ENCODE measurements at places on chromosomes 1 and 21.

DNA sequence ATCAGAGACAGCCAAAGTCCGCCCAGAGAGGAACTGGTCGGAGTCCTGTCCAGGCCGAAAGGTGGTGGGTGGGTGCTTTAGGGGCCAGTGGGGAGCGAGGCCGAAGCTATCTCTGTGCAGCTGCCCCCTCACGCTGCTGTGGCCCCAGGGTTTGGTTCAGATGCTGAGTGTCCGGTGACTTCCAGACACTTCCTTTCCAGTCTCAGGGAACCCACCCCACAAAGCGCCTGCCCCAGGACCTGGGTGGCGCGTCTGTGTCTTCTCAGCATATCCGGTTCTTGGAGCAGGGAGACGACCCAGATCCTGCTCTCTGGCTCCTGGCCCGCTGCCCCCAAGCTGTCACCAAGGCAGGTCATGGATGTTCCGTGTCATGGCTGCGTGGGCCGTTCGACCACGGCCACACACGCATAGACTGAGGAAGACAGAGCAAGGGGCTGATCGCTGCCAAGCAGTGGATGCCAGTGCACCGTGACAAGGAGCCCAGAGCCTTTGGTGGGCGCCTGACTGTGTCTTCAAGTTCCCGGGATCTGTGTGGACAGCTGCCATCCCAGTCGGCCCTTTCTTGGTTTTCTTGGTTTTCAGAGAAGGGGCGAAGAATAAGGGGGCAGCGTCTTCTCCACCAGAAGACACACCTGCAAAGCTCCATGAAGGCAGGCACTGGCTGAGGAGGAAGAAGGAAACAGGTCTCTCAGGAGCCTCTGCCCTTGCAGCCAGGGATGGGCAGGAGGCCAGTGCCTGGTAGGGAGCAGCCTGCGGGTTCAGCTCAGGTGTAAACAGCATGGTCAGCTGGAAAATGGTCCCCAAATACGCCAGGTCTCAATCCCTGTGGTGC lies 22.9 kb upstream of the COL18A1 start:
- DNase-seq = no peak

DNA sequence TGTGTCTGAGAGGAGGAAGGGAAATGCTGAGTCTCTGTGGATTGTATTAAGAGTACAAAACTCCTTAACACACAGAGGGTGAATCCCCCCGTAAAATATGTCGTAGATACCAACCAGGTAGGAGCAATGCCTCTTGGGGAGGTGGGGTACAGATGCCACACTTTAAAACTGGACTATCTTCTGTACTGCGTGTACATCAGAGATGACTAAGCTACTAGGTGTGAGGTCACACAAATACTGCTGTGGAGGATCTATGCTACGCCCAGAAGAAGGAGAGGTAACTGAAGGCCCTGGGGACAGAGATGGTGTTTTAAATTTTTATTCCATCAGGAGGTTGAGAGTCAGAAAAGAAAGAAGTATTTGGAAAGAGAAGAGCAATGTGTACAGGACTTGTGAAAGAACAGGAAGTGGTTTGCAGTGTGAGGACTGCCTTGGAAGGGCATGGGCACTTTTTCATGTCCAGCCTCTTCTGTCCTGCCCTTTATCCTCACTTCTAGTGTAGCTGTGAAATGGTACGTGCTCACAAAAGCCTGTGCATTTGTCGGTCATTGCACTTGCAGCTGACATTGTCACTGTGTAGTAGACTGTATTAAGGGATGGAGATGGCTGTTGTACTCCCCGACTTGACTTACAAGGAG lies 287.8 kb upstream of the CHRM3 start:
- no peak for DNase-seq

- no peak for DNase-seq
These were observed 22.6 kb downstream of the ANKRD13C start for GRCh38 chr1:70331962-70332361.

DNA sequence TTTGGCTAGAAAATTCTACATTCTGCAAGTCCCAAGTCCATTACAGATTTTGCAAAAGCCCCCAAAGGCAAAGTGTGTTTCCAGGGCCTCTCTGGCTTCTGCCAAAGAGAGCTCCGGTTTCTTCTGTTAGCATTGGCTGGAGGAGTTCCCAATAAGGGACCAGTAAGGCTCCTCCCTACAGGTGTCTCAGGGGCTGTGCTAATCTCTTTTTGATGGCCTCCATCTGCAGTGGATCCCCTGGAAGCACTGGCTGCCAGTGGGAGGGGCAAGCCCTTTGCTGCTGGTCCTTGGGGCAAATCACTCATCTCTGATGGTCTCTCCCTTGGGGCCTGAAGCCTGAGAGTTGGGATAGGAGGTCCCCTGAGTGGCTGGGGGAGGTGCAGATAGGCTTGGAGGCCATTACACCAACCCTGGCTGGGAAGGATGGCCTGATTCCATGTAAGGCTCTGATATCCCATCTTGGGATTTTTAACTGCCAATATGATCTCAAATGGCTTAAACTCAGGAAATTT lies 89.1 kb upstream of the USP24 start:
- no peak for DNase-seq

GRCh38 chr1:43757343-43758053 lies 50.2 kb downstream of the ST3GAL3 start:
- DNase-seq = no peak

DNA sequence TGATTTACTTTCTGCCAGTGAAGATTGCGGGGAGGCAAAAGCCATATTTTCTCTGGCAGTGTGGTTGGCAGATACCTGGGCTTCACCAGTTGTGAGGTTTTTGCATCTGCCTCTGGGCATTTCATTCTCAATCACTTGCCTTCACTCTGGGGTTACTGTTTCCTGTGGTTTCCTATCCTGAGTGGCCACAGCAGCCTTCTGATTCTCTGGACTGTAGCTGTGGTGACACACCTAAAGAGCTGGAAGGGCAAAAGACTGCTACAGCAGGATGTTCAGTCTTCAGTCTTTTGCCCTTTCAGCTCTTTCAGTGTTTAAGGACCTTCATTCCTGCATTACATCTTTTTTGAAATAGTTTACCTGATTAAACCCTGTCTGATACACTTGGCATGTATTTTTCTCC lies 50.5 kb upstream of the GPR52 start:
- no peak for DNase-seq

- DNase-seq = no peak
These were observed 190.7 kb downstream of the PTBP2 start for GRCh38 chr1:96912248-96912647.

DNA sequence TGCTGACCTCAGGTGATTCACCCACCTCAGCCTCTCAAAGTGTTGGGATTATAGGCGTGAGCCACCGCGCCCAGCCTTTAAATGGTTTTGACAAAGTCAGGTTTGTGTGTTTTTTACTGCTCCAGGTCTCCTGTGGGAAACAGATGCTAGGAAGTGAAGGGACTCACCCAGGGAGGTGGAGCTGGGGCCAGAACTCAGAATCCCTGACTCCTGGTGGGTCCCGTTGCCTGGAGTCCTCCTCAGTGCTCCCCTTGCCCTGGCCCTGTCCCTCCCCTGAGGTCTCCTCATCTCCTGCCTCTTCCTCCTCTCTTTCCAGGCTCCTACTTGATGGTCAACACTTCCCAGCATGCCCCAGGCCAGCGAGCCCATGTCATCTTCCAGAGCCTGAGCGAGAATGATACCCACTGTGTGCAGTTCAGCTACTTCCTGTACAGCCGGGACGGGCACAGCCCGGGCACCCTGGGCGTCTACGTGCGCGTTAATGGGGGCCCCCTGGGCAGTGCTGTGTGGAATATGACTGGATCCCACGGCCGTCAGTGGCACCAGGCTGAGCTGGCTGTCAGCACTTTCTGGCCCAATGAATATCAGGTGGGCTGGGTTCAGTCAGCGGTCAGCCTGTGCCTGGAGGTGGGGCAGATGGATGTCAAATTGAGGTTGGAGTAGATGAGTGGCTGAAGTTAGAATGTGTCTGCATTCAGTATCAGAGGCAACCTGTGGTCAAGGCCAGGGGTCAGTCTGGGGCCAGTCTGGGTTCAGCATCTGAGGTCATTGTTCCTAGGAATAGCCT lies 22.1 kb downstream of the PTPRU start:
- no peak for DNase-seq

- DNase-seq = peak; percentile 9
These were observed 2.2 kb downstream of the ELOA start for GRCh38 chr1:23745515-23745914.

DNA sequence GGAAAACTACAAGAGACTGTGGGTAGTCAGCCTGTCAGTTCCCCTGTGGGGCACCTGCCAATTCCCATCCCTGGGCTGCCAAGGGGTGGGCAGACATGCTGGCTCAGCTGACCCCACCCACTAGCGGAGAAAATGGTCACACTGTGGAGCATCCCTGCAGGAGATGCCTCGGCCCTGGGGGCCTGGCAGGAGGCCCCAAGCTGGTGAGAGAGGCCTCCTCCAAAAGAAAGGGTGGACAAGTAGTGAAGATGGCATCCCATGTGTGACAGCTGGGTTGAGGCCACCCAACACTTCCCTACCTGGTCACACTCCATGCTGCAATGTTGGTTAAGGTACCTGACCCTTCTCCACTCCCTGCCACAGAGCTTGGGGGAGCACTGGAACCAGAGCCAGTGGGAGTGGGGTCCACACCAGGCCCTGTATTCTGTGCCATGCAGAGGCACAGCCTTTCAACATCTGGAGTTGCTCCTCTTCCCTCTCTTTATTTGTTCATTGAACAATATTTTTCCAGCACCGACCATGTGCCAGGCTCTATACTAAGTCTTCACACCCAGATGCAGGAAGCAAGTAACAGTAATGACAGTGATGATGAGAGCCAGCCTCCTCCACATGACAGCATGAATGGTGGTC lies 59.5 kb downstream of the KLHDC7A start:
- DNase-seq = no peak

GRCh38 chr1:12513181-12513580 lies 104.8 kb downstream of the DHRS3 start:
- DNase-seq = no peak

GRCh38 chr1:66533804-66534740 lies at the start of gene SGIP1:
TSS of gene SGIP1 (plus strand) at chr1:66534153. CDS start at chr1:66534359, 206 bp downstream.
- DNase-seq = no peak

DNA sequence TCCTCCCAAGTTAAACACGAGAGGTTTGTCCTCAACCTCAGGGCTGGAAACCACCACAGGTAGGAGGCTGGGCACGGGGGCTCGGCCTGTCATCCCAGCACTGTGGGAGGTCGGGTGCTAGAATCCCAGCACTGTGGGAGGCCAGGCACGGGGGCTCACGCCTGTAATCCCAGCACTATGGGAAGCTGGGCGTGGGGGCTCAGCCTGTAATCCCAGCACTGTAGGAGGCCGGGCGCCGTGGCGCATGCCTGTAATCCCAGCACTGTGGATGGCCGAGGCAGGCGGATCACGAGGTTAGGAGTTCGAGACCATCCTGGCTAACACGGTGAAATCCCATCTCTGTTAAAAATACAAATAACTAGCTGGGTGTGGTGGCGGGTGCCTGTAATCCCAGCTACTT lies 6.7 kb upstream of the CDK11A start:
- no peak for DNase-seq

- no peak for DNase-seq
These were observed at the start of gene TNFRSF4 for GRCh38 chr1:1213345-1214265. TSS of gene TNFRSF4 (minus strand) at chr1:1214153. CDS start at chr1:1214127, 26 bp downstream.

- no peak for DNase-seq
These were observed 92.5 kb downstream of the NOS1AP start for GRCh38 chr1:162161916-162162550.

GRCh38 chr21:14487490-14488432 lies 58.4 kb downstream of the SAMSN1 start:
- DNase-seq = no peak

DNA sequence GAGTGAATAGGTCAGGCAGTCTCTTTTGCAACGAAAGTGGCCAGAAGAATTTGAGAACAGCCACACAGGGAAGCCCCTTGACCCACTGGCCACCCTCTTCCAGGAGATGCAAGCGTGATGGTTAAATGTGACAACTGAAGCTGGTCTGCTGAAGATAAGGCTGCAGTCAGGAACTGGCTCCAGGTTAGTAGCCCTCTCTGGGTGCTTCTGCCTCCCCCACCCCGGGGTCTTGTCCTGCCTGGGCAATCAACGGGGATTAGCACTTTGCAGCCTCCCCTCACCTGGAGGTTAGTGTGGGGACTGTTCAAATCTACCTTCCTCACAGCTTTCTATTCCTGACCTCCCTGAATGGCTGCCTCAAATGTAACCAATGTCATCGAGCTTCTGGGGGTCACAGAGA lies 125.9 kb downstream of the PLXNA2 start:
- no peak for DNase-seq

Measured in bone marrow (tissue), 2 donors.